Activated naive CD8-positive, alpha-beta T cell treated with anti-CD3 and anti-CD28 coated beads for 36 hours (primary cell): ENCODE measurements at places on chromosomes 4 and X.

DNA sequence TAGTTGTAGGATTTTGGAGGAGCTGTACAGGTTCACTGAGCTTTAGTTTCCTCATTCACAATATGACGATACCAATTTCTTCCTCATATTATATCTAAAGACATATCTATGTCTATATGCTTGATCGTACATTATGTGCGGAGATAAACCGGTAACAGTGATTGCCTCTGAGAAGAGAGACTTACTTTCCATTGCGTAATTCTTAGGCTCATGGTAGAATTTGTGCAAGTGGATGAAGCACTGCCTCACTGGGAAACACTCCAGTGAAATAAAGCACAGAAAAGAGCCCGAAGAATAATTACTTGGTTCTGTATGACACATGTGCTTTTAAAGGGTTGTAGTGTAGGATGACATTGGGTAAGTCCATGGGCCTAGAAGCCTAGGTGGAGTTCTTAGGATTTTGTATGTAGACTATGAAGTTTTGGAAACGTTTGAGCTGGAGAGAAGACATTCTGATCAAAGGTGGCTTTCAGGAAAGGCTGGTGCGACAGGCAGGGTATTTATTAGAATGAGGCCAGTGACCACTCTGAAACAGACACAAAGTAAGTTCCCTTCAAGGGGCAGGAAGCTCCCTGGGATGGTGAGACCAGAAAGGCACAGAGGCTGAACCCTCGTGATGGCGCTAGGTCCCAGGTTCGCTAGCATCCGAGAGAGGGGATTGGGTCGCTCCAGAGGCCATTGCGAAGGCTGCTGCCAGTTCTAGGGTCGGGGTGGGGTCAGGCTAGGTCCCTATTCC lies 649 bp upstream of the VBP1 start:
- no peak for DNase-seq

DNA sequence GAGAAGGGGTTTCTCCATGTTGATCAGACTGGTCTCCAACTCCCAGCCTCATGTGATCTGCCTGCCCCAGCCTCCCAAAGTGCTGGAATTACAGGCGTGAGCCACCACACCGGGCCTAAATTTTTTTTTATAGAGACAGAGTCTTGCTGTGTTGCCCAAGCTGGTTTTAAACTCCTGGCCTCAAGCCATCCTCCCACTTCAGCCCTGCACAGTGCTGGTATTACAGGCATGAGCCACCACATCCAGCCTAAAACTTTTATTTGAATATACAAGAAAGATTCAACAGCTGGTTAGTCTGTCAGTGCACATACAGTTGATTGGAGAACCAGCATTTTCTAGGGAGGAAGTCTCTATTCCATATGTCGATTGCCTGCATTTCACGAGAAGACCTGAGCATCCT lies 91.2 kb downstream of the LRP2BP start:
- no peak for DNase-seq

DNA sequence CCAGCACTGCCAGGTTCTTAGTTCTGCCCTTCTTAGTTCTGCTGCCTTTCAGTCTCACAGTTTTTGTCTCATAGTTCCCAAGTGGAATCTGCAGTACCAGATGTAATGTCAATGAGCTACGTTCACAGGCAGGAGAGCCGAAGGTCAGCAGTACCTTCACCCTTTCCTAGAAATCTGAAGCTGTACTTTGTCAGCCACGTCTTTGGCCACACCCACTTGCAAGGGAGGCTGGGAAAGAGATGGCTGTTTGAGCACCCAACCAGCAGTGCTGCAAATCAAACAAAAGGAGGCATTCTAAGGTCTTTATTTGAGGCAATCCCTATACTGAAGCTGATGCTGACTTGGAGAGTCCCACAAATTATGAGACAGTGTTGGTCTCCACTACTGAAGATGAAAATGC lies 199.1 kb upstream of the NPY2R start:
- DNase-seq: no peak

DNA sequence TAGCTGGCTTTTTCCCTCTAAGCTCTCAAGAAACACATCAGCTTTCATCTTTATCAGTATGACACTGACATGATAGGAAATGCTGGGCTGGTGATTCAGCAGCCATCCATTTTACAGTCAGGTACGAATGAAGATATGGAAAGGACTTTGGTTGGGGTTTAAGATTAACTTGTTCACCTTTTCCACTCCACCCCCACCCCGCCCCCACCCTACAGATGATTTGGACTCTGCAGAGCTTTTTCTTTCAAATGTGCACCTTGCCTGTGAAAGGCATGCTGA lies 132.6 kb downstream of the AKAP4 start:
- no peak for DNase-seq
